ENCODE measurements at places on chromosomes 16 and 17.

- no peak for DNase-seq
These were observed 101.6 kb downstream of the RAB11FIP4 start for GRCh38 chr17:31492880-31493655.

GRCh38 chr17:60631119-60631518 is 31.1 kb downstream of the PPM1D start:
- no peak for DNase-seq

GRCh38 chr17:8947201-8947600 is 18.3 kb downstream of the PIK3R5 start:
- DNase-seq = no peak

DNA sequence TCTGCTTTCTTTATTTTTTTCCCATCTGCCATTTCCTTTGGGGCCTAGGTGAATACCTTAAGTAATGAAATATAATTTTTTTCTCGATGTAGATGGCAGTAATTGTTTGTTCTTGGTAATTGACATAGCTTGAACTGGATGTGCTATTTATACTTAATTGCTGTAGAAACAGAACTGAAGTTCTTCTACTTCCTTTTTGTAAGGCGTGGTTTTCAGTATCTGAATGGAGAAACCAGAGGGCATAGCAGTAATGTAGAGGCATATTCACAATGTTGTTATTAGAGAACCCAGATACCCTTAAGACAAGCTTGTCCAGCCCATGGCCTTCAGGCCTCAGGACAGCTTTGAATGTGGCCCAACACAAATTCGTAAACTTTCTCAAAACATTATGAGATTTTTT is 16.4 kb downstream of the ATP6V0A1 start:
- no peak for DNase-seq

GRCh38 chr17:39782481-39782880 is 44.7 kb downstream of the GRB7 start:
- DNase-seq = no peak

DNA sequence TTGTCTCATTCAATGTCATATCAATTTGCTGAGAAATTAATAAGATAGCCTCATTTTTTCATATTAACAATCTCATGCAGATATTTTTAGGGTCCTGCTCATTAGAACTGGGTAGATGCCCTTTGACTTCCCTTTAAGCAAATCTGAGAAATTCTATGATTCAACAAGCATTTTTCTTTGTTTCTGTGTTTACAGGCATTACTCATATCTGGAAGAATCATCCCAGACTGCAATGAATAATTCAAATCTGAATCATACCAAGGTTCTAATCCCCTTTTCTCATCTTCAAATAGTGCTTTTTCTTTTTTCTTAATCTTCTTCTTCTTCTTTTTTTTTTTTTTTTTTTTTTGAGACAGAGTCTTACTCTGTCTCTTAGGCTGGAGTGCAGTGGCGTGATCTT is 69.2 kb upstream of the KIFC3 start:
- DNase-seq = peak; percentile 68

GRCh38 chr16:86245895-86246294 is 264.4 kb upstream of the FOXF1 start:
- no peak for DNase-seq

DNA sequence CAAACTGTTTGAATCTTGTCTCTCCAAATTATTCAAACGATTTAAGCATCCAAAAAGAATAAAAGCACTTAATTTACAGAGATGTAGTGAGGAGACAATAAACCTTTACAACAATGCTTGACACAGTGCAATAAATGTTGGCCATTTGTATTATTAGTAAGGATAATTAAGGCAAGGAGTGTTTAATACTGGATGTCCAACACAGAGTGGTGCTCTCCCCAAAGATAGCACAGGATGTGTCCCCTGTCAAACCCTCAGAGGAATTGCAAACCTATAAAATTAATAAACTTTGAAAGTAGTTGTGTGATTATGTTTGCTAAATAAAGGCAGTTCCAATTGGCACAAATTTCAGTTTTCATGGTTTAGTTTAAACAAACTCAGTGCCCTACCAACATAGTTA is 253.0 kb upstream of the AXIN2 start:
- DNase-seq = no peak

GRCh38 chr16:30473231-30474073 is 910 bp downstream of the ITGAL start:
- DNase-seq = no peak

- DNase-seq = no peak
These were observed 1.0 kb upstream of the RRAD start for GRCh38 chr16:66926171-66926947.

GRCh38 chr17:72119873-72120641 is 763 bp upstream of the SOX9 start:
- DNase-seq = peak; percentile 74

DNA sequence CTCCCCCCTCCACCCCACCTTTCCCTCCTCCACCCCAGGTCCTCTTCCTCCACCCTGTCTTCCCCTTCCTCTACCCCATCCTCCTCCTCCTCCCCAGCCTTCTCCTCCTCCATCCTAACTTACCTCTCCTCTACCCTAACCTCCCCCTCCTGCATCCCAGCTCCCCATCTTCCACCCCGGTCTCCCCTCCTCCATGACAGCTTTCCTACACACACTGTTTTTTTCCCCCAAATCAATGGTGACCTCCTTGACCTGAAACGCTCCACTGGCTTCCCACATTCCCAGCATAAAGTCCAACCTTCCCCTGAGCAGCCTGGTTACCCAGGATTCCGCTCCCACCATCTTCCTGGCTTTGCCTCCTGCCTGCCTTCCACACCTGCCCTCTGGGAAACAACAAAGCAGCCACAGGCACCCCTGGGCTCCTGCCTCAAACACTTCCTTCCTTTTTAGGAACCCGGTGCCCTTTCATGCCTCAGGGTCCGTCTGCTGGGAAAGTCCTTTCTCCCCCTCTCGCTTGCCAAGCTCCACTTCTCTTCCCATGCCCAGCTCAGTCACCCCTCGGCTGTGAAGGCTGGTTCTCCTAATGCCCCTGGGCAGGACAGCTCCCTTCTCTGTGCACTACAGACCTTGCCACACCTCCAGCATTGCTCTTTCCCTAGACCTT is 2.1 kb downstream of the RGS9 start:
- no peak for DNase-seq

DNA sequence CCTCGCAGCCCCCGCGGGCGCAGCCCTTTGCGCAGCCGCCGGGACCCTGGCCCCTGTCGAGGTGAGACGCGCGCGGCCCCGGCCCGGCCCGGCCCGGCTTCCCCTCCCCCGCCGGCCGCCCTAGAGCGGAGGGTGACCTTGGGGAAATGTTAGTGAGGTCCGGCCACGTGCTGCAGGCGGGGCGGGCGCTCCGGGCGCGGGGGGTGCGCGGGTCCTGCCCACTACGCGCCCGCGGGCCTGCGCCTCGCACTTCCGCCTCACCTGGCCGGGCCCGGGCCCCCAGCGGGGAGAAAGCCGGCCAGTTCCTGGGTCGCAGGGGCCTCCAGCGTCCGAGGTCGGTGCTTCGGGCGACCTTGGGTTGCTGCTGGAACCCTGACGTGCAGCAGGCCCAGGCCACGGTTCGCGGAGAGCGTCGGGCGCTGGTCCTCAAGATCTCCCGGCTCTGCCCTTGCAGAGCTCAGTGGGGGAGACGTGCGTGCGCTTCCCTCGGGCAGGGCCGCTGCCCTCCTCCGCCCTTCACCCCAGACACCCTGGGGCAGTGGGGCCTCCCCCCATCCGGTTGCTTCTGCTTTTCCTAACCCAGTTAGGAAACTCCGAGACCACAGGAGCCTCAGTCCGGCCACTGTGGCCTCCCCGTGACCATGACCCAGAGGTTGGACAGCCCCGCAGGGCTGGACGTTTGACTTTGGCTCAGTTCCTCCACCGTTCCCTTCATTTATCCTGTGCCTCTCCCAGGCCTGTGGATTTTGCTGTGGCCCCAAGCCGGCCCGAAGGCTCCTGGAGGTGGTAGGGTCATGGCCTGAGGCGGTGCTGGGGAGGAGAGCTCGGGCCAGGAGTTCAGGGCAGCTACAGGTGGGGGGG is 791 bp downstream of the MCRIP2 start:
- DNase-seq = no peak

GRCh38 chr16:7394720-7395336 is 62.2 kb downstream of the RBFOX1 start:
- DNase-seq = no peak

DNA sequence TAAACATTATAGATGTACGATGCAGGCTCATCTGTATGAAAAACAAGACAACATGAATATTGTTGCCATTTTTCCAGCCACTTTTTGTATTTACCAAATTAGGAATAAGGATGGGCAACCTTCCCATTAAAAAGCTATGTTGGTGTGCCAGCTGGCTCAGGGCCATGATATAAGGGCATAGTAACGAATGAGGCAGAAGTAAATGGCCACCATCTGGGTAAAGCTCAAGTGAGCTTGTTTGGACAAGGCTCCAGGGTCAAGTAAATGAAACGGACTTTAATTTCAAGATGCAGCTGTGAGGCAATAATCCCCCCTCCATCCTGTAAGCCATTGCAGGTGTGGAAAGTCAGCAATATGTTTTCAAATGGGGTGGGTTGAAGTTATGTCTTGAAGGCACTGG is 930.9 kb upstream of the CDH8 start:
- DNase-seq = no peak

DNA sequence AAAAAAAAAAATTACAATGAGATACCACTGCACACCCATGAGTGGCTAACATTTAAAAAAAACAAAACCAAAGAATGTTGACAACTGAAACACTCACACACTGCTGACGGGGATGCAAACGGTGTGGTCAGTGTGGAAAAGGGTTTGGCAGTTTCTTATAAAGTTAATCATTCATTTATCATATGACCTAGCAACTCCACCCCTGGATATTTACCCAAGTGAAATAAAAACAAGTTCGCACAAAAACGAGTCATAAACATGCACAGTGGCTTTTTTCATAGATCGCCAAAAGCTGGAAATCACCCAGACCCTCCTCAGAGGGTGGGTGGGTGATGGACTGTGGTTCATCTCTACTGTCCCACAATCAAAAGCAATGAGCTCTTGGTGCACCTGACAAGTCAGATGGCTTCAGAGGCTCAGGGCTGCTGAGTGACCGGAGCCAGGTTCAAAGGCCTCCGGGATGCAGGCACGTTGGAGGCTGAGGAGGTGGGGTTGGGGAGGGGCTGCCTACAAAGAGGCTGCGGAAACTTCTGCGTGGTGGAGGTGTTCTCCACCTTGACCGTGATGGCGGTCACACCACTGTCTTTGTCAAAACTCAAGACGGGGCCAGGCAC is 14.2 kb downstream of the RAB40B start:
- no peak for DNase-seq

DNA sequence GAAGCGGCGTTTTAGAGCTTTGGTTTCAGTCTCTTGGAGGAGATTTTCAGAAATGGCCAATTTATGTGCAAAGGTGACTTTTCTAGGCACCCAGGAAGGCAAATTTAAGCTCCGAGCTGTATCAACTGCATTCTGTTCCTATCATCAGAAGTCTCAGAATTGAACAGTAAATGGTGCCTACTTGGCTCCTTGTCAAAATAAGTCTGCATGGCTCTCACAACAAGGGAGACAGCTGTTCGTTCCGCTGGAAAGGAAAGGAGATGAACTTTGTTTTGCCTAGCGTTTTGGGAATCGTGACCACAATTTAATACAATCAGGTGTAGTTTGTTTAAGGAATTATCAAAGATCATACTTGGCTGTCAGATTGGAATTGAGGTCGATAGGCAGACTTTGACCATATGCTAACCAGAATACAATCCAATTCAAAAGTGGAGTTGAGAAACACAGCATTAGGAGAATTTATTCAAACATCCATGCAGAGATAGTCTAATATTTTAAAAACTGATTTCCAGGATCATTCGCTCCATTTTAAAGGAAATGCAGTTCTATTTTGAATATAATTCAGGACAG is 139.4 kb downstream of the CPPED1 start:
- DNase-seq = no peak

GRCh38 chr17:82655523-82655922 is 7.3 kb upstream of the WDR45B start:
- no peak for DNase-seq

- DNase-seq = no peak
These were observed 49.6 kb upstream of the RPL38 start for GRCh38 chr17:74153821-74154430.

DNA sequence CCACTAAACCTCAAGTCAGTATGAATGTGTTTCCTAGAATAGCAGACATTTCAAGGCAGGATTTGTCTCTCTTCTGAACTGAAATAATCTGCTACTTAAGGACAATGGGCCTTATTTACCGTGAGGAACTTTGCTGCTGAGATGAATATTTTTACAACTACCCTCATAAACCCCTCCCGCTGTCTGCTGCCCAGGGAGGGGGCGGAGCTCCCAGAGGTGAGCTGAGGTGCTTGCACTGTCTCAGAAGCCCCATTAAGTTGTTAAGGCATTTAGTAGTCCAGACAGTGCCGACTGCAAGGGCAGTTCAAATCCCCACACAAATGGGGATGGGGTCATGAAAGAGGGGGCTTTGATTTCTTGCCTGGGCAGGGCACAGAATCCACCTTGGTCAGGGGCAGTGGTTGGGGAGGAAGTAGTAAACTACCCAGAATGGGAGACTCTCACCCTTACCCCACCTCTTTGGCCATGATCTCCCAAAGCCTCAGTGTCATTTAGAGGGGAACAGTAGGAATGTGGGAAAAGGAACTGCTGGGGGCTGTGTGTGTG is 19.2 kb downstream of the HNF1B start:
- DNase-seq = no peak
